ENCODE measurements at places on chromosomes 2 and 18.

DNA sequence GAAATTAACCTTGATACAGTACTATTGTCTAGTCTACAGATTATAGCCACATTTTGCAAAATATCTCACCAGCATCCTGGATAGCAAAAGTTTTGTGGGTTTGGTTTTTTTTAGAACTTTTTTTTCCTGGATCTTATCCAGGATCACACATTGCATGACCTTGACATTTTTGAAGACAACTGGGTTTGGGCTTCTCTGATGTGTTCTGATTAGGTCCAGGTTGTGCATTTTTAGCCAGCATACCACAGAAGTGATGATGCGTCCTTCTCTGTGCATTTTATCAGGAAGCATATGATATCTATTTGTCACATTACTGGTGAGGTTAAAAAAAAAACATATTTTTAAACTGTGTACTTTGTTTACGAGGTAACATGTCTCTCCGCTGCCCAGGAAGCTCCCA, 221.0 kb upstream of the OSR1 start:
- no peak for DNase-seq

DNA sequence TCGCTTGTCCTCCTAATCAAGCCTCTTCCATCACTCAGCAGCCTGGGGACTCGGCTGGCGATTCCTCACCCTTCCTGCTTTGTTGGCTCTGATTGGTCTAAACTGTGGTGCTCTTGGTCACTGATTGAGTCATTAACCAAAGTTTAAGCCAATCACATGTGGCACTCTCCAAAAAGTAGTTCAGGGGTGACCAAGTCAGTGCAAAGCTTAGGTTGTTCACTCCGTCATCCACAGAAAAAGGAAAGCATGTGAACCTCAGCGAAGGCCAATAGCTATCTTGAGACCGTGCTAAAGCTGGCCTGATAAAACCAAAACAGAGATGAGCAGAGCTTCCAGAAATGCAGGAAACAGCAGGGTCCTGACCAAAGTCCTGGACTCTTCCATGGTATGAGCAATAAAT, 4.9 kb downstream of the ALPK2 start:
- no peak for DNase-seq

DNA sequence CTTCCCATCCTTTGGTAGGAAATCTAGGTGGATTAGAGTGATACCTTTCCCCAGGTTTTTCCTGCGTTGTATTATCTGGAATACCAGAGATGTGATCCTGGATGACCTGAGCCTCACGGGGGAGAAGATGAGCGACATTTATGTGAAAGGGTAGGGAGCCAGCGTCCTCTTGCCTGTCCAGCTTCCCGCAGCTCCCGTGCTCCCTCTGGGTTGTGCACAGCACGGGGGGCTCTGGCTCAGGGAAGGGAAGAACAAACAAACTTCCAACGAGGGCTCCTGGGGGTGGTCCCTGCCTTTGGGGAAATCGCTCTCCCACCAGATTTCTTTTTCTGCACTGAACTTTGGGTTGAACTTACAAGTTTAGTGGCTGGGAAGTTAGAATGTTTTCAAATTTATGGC, 215.7 kb downstream of the DYSF start:
- DNase-seq, result no peak

DNA sequence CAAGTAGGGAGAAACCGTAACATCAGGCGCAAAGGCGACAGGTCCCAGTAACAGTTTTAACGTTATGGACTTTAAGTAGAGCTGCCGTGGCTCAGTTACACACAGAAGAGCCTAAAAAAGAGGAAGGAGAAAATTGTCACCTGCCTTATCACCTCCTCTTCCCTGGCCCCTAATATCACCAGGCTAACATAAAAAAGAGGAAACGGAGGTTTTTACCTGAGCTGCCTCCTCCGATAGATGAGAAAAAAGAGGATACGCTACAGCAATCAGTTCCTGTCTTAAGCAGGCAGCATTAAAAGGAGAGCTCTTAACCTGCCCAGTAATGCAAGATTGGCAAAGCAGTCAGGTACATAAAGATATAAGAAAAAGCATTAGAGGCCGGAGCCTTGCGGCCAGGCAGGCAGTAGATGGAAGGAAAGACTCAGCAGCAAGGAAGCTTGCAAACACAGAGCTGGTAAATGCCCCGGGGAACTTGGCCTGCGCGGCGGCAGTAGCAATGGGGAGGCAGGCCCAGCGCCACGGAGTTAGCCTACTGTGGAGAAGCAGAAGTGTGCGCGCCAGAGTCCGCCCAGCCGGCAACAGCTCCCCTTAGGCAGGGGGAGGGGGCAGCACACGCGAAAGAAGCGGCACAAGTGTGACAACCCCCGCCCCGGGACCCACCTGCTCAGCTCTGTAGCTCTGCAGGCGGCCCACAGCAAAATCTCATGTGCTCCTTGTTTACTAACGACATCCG, 116.3 kb upstream of the SCN7A start:
- no peak for DNase-seq

DNA sequence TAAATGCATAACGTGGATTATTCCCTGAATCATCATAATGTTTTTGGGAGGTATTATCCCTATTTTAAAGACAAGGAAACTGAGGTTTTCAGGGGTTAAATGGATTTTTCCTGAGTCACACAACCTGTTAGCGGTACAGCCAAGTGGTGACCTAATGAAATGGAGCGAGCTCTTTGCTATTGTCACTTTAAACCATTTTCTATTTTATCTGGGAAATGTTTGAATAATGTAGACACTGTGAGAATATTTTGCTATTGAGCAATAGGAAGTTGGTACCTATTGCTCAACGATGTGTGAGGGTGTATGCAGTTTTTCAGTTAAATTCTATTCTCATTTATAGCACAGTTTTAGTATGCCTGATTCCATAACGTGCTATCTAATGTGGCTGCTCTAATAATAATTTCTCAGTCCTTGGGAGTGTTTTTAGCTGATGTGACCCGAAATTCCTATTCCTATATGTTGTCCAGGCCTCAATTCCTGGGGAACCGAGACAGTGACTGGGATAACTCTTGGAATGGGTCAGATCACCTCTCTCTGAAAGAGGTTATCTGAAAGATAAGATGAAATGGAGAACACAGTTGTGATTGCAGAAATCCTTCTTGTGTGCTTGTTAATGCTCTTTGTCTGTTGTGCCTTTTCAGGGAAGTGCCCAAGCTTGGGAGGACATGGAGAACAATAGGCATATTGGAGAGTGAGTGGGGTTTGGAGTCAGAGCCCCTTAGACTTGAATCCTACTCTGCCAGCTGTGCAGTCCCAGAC, 38.4 kb downstream of the ABCB11 start:
- no peak for DNase-seq

DNA sequence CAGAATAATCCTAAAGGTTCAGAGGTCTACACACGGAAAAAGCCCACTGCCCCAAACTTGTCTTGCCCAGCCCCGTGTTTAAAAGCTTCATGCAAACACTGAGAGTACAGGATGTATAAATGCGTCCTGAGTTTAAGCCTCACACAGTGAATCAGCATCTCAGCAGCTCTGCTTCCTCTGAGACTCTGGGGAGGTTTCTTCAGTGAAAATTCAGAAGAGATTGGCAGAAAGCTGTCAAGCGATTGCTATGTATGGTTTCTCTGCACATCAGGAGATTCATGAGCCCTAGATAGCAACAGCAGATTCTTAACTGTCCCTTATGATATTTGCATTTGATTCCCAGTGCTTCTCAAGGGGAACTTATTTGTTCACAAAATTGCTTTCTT, 27.1 kb downstream of the CRACDL start:
- no peak for DNase-seq

DNA sequence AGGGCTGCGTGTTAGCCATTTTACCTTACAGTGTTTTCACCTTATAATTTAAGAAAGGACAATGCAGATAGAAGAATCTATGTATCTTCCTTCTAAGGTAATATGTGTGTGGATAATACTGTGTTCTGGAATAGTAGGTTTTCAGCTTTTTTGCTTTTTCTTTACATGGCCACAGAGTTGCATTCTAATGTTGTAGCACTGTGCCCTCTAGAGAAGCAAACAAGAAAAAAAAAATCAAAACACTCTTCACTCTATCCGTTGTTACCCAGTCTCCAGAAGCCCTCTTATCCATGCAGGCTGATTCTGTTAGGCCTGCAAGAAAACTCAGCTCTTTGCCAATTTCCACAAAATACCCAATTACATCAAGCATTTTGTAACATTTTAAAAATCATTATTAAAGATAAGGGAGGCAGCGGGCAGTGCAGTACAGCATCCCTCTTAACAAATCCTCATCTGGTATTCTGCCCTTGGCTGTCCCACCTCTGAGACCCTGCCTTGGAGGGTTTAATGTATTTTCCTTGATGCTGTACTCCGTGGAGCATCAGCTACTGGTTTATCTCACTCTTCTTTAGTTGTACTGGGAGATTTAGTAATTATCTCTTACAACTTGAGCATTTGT, 41.8 kb downstream of the CDH7 start:
- DNase-seq, result no peak

- no peak for DNase-seq
Measured at GRCh38 chr2:191202881-191203397, 42.3 kb upstream of the MYO1B start.

DNA sequence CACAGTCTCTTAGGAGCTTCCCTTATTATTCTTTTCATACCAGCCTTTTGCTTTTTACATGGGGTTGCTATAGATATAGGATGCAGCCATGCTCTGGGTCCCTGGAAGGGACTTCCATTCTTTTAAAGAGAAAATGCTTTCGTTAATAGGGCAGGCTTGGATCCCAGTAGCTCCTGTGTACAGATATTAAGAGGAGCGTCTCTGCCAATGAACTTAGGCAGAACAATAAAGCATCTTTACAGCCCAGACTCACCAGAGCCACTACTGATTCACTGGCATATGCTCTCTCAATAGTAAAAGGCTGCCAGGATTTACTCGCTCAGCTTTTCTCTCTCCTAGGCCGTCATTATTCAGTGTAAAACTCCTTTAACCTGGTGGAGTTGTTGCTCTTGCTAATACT, 1385.4 kb upstream of the PIK3C3 start:
- no peak for DNase-seq

- no peak for DNase-seq
Measured at GRCh38 chr18:63162271-63163014, 157.1 kb downstream of the BCL2 start.

DNA sequence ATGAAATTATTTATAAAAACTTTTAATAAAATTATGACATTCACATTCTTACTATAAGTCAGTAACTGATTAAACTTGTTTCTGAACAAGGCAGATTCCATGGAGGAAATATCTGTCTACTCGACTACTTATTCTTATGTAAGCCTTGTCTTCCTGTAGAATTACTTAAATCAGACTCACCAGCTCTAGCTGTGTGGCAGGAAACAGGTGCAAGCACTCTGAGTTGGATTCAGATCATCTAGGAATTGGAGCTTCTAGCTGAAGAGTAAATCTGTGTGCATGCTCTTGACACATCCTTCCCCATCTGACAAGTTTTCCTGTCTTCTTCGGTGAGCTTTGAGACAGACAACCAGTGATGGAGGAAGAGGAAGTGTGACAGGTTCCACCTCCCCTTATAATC, 284.7 kb downstream of the TRIB2 start:
- no peak for DNase-seq
